ENCODE measurements at places on chromosomes 2 and 18.

- DNase-seq, result peak; percentile 47
Measured at GRCh38 chr2:225272173-225272572, 127.3 kb upstream of the NYAP2 start.

DNA sequence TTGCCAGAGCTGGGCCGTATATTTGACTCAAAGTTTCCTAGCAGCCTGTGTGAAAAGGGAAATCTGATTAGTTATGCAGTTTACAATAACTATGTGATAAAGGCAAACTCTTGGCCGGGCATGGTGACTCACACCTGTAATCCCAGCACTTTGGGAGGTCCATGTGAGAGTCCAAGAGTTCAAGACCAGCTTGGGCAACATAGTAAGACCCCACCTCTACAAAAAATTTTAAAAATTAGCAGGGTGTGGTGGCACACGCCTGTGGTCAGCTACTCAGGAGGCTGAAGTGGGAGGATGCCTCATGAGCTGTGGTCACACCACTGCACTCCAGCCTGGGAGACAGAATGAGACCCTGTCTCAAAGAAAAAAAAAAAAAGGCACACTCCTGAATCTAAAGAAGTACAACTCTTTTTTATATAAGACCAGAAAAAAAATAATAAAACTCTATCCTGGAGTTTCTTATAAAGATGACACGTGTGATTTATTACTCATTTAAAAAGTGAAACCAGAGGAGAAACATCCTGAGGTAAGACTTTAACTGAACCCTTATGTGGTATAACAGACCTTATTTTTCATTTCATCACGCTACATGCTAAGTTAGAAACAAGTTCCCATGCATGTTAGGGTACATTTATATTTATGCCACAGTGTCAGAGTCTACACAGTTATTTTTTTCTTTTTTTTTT, 32.6 kb upstream of the KCMF1 start:
- DNase-seq, result no peak

GRCh38 chr2:179711375-179711774, 150.0 kb downstream of the ZNF385B start:
- DNase-seq, result no peak

DNA sequence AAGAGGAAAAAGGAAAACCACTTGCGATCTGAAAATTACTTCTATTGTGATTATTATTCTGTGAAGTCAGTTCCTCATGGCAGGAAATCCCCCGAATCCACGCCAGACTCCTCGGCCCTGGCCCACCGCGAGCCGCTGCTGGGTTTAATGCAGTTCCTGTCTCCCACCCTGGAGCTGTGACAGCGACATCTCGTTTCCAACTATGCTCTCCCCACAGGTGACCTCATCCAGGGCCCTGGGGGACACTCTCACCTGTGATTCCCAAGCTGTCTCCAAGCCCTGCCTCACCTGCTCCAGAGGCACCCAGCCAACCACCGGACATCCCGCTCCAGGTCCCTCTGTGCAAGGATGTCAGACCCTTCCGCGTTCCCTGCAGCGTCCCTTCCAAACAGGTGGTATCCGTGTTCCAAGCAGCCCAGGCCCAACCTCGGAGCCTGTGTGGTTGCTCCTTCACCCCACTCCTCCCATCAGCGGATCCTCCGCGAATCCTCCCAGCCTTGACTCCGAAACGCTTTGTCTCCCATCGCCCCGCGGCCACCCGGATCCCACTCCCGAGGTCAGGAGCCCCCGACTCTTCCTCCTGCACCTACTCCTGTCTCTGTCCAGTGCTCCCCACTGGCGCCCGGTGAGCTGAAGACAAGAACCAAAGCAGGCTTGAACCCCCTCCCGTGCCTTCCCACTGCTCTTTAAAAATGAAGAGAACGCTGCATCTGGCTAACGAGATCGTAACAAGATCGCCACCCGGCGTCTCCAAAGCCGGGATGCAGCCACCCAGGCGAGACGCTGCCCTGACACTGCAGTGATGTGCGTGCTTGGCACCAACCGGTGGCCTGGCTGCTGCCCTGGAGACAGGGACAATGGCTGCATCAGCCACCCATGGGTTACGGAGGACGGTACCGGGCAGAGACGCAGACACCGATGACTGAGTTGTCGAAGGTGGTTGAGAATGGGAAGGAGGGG, 96.5 kb downstream of the NDUFA10 start:
- DNase-seq, result no peak

DNA sequence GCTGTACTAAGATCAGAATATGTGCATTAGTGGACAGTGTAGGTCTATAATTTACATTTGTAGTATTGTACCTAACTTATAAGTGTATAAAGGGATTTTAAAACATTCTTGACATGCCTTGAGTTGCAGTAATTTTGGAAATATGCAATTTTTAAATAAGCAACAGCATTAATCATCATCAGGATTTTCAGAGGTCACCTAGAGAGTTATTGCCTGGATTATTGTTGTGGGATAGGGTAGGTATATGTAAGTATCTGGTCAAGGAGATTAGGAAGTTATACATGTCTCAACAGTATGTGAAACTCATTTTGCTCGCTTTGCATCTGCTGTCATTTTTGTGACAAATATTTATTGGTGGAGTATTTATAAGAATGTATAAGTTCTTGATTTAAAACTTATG, 184.2 kb downstream of the WDR7 start:
- DNase-seq, result no peak

- DNase-seq, result no peak
Measured at GRCh38 chr2:64760128-64760527, 106.4 kb upstream of the SERTAD2 start.

- no peak for DNase-seq
Measured at GRCh38 chr18:78144669-78145068, 834.9 kb upstream of the SALL3 start.

- no peak for DNase-seq
Measured at GRCh38 chr2:1055014-1055595, 104.5 kb downstream of the SNTG2 start.

DNA sequence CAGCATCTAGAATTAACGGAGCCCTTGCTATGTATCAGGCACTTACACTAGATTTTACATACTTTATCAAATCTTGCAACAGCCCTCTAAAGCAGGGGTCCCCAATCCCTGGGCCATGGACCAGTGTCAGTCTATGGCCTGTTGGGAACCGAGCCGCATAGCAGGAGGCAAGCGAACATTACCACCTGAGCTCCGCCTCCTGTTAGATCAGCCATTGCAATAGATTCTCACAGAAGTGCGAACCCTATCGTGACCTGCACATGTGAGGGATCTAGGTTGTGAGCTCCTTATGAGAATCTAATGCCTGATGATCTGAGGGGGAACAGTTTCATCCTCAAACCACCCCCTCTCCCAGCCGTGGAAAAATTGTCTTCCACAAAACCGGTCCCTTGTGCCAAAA, 13.4 kb downstream of the DNAJB2 start:
- DNase-seq, result no peak

DNA sequence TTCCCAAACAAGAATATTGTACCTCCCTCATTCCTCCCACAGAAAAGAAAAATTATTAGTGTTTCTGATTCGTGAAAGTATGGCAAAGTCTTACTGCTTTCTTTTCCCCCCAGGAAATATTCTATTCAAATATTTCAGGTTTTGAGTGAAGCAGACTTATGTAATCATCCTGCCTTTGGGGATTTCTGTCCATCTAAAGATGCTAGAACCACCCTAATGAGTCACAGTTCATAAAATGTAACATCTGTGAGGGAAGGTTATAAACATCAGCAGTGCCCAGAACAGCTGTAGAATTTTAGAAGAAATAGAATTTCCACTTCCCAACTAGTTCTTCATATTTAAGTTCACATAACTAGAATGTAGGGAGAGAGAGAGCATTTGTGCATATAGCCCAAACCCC, 39.0 kb downstream of the EEF1B2 start:
- DNase-seq, result no peak

DNA sequence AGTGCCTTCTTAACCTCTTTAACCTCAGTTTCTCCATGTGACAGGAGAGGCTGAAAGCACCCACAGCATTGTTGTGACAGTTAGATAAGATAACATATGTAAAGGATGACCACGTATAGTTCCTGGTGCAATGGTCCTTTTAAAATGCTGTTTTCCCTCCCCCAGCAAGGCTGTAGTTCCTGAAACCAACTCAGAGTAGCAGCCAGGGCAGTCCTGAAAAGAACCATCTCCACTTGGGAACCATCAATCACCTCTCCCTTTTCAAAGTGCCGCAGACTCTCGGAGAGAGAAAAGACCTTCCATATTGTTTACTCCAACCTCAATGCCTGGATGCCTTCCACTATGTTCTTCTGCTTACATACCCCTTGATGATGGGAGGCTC, 158.8 kb downstream of the DDX1 start:
- DNase-seq, result no peak

DNA sequence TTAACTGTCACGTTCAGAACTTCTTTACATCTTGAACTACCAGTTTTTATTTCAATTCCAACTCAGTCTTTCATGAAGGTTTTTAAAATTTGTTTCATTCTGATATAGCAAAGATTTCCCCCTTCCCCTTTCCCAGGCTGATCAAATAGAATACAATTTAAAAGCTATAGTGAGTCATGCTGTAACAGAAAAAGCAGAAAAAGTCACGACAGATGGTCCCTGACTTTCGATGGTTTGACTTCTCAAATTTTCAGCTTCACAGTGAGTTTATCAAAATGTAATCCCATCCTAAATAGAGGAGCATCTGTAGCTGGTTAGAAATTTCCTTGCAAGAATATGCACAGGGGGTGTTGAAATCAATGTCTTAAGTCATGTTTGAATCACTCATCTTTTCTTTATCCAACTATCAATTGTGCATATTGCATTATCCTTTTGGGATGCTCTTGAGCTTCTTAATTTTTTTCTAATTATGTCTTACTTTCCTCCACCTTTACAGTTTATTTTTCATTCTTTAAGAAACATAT, 500.3 kb downstream of the LRP1B start:
- no peak for DNase-seq

DNA sequence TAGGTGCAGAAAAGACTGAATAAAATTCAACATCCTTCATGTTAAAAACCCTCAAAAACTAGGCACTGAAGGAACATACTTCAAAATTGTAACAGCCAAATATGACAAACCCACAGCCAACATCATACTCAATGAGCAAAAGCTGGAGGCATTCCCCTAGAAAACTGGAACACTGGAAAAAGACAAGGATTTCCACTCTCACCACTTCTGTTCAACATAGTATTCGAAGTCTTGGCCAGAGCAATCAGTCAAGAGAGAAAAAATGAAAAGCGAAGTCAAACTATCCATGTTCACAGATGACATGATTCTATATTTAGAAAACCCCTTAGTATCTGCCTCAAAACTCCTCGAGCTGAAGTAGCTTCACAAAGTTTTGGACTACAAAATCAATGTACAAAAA, 282.3 kb downstream of the PID1 start:
- DNase-seq, result no peak

DNA sequence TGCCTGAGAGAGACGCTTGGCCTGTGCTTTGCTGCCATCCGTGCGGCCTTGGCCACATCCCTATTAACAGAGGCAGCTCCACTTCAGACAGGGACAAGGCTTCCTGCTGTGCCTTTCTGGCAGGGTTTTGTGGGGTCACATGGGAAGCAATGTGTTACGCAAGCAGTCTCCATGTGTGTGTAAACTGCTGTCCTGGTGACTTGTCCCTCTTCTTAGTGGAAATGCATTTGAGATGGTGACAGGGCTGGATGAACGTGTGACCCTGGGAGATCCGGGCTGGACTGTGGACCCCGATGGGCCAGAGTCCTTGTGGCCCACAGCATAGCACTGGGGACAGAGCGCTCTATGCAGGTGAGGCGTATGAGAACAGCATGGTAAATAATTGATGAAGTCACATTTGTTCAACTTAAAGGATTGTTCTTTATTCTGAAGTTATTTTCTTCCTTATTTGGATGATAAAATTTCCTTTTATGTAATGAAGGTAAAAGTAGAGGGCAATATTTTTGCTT, 23.2 kb downstream of the ASB1 start:
- no peak for DNase-seq

- DNase-seq, result peak; percentile 71
Measured at GRCh38 chr2:106876699-106877098, 9.3 kb downstream of the ST6GAL2 start.

- no peak for DNase-seq
Measured at GRCh38 chr2:37501113-37501512, 156.7 kb downstream of the QPCT start.

DNA sequence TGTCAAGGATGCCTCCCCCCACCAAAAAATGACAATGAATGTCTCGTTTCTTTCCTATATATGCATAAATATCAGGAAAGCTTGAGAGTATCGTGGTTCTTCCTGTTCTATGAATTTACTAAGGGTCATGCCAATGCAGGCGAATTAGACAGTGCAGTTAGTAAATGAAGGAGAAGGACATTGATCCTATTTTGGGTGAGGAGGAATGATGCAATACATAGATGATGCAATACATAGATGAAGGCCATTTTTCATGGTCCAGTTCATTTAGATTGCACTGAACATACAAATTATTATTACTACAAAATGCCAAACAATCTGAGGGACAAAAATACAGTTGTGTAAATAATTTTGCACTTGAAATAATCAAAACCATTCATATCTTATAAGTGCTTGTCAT, 1265.0 kb downstream of the LRP1B start:
- no peak for DNase-seq

DNA sequence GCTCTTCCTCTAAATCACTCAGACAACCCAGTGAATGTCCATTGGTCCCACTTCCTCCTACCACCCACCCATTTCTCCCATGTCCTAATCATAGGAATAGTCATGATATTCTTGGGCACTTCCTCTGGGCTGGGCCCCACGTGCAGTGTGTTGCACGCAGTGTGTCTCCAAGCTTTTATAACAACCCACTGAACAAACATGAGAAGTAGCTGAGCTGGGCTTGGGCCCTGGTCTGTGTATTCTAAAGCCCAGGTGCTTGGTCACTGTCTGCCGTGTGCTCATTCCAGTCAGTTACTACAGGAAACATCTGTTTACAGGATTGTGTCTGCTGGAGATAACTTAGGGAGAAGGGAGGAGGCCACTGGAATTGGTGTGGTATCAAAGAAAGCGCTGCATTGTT, 64.2 kb upstream of the THOC1 start:
- DNase-seq, result no peak

- DNase-seq, result no peak
Measured at GRCh38 chr2:168147830-168148794, 99.3 kb downstream of the STK39 start.

GRCh38 chr2:18980786-18981430, 377.5 kb downstream of the OSR1 start:
- DNase-seq, result no peak

DNA sequence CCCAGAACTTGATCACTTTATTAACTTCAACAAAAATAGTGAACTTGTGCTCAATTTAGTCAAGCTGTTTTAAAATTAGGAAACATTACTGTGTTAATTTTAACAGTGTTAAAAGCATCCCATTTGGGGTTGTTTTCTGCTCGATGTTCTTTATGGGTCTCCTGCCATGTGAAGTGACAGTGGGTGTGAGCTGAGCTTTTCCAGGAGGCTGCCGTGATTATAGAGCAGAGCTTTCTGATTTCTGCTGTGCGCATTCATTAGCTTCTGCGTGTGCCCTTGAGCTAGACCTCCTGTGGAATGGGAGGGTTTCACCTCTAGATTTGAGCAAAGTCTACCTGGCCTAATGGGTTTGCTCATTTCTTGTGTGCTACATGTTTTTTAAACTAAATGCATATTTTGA, 121.5 kb downstream of the WDSUB1 start:
- no peak for DNase-seq
